NCI-H524 treated with DMSO at 0.1 percent for 48 hours (cell line): ENCODE measurements at places on chromosomes 12 and 14.

DNA sequence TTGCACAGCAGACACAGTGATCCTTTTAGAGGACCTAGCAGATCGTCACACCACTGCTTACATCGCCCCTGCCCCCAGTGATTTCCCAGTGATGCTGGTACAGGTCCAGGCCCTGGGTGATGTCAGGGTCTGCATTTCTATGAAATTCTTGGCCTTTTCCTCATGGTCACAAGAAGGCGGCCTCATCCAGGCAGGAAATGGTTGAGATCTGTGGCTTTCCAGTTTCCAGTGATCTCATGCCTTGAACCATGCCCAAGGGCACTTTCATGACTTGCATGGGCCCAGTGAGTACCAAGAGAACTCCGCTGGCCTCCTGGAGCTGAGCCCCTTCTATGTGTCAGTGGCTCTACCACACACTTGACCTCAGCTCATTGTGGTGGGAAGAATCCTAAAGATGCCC lies 41.9 kb upstream of the BDKRB2 start:
- no peak for DNase-seq

DNA sequence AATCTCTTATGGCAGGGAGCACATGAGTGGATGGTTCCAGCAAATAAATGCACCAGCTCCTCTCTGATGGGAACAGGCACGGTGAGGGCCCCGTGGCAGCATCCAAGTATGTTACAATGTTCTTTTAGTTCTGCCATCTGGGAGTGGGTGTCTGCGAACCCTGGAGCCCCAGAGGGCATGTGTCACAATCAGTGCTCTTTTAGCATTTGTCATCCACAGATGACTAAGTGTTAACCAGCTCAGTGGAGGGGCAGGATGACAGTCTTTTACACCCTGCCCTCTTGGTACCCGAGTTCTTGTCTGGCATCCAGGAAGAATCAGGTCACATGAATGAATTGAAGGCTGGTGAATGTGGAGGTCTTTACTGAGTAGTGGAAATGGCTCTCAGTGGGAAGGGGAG lies 560.4 kb upstream of the FLRT2 start:
- no peak for DNase-seq

DNA sequence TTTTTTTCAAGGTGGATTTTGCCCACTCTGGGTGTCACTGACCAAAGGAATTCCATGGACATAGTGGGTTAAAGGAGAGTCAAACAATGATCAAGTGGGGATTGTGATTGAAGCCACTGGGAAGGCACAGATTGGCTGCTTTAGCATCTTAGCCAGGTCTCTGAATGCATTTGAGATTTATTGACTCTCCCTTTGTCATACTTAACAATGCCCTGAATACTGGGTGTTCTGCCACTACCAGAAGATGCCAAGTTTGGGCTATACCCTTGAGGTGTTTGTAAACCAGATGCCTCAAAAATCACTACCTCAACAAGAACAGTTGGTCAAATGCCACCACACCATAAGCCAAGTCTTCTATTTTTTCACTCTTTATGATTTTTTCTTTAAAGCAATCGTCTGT lies 114.8 kb downstream of the GTF2A1 start:
- no peak for DNase-seq

- no peak for DNase-seq
Measured at GRCh38 chr12:84756961-84757360, 155.6 kb downstream of the SLC6A15 start.

DNA sequence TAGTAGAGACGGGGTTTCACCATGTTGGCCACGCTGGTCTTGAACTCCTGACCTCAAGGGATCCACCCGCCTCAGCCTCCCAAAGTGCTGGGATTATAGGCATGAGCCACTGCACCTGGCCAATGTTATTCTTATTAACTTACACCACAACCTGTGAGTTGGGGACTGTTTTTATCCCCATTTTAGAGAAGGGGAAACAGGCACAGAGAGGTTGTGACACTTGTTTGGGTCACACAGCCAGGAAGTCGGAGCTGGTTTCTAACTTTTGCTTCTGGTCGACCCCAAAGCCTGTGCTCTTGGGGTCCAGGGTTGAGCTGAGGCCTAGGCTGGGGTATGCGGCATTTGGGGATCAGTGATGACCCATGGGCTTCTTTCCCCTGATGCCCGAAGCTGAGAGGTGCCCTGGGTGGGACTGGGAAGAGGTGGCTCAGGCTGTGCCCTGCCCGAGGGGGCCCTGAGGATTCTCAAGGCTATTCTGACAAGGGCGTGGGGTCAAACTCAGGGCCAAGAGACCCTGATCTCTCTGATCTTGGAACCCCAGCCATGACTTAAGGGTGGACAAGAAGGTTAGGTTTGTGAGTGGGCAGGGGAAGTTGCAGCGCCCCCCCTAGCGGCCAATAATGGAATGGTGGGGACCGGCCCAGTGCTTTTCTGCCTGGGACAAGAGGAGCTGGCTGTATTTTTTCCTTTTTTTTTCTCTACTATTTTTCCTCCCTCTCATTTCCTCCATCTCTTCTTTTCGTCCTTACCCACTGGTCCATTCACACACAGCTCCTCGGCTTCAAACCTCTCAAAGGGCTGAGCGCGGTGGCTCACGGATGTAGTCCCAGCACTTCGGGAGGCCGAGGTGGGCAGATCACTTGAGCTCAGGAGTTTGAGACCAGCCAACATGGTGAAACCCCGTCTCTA lies 3.0 kb downstream of the SDSL start:
- no peak for DNase-seq

GRCh38 chr12:120662879-120663278 lies 22.5 kb downstream of the CABP1 start:
- no peak for DNase-seq

DNA sequence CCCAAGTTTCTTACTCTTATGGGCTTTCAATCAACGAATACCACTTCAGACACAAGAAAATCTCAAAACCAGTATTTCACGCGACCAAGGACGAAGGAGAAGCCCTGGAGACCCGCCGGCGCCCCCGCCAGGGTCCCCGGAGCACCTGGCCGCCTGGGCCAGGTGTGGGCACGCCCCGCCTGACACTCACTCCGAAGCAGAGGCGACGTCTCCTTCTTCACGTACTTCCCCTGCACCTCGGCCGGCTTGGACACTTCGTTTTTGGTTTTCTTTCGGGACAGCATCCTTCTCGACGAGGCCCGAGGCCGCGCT lies 466 bp downstream of the SAV1 start:
- no peak for DNase-seq

- no peak for DNase-seq
Measured at GRCh38 chr12:79183926-79184325, 319.4 kb downstream of the SYT1 start.

- no peak for DNase-seq
Measured at GRCh38 chr12:105930557-105931503, 207.9 kb downstream of the NUAK1 start.

GRCh38 chr14:78697341-78697740 lies 527.2 kb downstream of the NRXN3 start:
- DNase-seq, result peak; percentile 42

DNA sequence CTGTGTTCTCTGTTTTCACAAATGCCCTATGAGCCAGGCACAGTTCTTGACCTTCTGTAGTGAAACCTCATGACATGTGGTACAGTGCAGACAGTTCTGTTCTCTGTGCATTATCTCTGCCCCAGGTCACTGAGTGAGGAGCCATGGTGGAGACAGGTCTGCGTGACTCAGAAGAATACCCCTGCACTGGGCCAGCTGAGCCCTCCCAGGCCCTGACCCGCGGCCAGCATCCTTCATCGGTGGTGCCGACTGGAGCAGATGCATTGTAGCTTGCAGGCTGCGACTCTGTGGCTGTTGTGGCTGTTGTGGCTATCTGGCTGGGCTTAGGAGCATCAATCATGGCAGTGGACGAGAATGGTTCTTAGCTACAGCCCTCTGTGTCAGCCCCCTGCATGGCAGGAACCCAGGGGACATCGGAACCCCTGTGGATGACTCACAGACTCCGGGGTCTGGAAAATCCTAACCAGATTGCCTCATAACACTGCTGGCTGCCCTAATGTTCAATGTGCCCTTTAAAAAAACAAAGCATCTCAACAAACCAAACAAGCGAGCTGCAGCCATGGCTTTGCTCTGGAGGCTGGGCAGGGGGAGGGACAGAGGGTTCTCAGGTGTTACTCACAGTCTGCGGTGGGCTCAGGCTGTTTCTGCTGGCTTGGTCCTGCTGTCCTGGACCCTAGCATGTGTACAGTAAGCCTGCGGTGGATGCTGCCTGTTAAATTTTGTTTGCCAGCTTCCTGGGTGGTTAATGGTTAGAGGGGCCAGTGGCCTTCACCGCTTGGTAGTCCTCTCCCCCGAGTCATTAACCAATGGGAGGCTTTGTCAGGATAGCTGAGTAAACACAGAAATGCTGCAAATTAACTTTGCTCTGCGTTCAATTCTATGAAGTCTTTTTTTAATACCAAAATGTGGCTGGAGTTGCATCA lies at the start of gene SERPINA6:
TSS of gene SERPINA6 (minus strand) at position 689 of the 923 bp plus-strand sequence. CDS start 8,688 bp downstream, outside the sequence.
- no peak for DNase-seq

DNA sequence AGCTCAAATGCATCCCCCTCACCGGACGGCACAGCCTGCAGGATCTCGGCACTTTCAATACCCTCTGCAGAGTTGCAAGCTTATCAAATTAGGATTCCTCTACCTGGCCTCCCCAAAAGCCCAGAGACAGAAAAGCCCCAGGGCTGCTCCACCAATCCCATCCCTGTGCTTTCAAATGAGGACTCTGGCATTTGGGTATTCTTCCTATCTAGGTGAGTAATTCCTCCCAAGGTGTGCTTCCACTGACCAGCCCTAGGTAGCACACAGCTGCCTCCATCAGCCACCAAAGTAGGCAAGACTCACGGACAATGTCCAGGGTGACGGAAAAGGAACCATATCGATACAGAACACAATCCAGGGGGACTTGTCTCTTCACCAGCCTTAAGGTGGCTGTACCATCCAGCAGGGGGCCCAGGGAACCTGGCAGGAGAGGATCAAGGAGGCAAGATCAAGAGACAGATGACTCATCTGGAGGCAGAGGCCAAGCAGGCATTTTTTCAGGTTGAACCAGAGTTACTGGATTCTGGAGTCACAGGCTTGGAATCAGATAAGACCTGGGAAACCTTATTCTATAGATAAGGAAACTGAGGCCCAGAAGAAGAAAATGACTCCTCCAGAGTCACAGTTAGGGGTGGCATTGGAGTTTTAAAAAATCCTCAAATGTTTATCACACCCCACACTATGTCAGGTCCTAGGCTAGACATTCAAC lies 9.9 kb downstream of the PMEL start:
- no peak for DNase-seq

GRCh38 chr12:95322326-95322725 lies 104.7 kb downstream of the VEZT start:
- DNase-seq, result no peak

DNA sequence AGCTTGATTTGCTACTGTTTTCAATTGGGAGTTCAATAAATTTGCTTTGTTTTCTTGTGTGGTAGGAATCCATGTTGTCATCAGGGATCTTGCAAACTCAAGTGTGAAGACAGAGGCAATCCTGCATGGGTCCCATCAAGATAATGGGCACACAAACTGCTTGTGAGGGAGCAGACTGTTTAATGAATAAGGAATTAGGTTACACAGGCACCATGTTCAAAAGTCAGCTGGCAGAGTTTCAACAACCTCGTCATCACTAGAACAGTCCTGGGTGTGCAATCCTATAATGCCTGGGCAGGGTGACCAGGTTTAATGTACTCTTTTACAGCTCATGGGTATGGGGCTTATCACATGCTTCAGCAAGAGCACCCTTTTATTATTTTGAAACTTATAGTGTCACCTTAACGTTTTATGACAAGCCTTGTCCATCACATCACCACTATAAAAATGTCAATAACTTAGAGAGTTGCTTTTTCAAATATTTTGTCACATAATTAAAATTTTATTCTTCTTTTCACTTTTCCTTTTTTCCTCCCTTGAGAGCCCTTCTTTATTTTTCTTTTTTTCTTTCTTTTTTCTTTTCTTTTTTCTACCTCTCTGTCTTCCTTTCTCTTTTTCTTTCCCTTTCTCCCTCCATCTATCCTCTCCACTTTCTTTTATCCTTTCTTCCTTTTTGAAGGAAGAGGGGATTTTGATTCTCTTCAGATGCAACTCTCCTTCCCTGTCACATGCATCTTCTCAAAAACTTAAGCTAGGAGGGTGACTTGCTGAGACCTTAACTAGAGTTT lies 252.2 kb upstream of the ATP2B1 start:
- no peak for DNase-seq

DNA sequence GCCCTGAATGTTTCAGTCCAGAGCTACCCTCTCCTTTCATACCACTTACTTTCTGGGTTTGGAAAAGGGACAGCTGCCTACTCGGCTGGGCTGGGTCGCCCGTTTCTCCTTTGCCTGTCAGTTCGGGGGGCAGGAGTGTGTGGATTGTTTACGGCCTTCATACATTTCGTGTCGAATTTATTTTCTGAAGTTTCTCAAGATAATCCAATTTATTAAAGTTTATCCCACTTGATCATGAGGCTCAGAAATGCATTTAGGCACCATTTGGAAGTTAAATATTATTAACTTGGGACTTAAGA lies 608 bp downstream of the ZNF410 start:
- DNase-seq, result no peak

- DNase-seq, result no peak
Measured at GRCh38 chr12:75322464-75322863, 7.7 kb downstream of the CAPS2 start.

DNA sequence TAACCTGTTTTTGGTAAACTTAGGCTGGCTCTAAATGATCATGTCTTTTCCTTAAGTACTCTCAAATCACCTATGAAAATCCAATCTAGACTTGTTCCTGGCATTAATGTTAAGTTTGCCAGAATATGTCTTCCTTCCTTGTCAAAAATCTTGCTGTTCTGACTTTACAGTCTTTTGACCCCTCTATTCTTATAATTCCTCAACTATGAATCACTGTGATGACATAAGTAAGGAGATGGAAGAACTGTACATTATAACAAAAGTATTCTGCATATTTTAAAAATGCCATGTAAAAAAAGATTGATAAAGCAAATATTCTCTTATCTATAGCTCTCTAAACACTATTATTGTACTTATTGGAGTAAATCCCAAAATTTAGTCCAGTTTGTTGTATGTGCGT lies 51.4 kb upstream of the BAZ1A start:
- DNase-seq, result no peak

- no peak for DNase-seq
Measured at GRCh38 chr12:46934374-46935111, 108.7 kb upstream of the SLC38A4 start.

- DNase-seq, result no peak
Measured at GRCh38 chr14:75041613-75042012, 9.7 kb downstream of the MLH3 start.

DNA sequence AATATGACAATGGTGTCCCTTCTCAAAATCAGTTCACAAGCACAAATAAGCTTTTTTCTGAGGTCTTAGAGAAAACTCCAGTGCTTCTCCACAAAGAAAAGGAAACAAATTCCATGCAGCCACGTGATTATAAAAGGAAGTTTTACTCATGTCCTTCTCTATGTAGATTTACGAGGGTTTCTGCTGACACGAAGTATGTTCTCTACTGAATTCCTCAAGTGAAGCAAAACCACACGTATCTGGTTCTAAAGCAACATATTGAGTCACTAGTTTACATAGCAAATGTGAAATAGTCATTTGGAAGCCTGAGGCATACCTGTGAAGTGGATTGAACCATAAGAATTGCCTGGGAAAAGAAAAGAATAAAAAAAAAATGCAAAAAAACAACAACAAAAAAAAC lies 31.9 kb downstream of the BMP4 start:
- no peak for DNase-seq
